Anterior cingulate cortex (tissue), 58 donors: ENCODE measurements at places on chromosomes 2 and 18.

DNA sequence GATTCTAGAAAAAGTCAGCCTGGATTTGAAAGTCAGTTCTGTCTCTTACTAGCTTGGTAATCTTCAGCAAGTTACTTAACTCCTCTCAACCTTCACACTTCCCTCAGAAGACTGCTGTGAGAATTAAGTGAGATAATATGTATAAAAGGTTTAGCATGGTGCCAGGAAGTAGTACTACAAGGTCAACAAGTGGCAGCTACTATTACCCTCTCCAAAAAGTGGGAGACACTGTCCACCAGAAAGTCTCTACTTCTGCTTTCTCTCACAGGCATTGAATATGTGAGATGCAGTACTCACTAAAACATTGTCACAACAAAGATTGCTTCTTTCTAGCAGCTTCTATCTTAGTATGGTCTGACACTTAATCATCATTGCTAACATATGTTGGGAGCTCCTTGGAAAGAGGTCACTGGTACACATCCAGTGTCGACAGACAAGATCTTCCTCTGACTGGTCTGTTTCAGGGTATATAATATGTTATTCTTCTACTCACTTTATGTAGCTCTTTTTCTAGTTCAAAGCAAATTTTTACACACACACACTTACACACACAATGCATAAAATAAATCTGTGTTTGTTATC, 47.9 kb downstream of the DOCK10 start:
- no peak for DNase-seq

DNA sequence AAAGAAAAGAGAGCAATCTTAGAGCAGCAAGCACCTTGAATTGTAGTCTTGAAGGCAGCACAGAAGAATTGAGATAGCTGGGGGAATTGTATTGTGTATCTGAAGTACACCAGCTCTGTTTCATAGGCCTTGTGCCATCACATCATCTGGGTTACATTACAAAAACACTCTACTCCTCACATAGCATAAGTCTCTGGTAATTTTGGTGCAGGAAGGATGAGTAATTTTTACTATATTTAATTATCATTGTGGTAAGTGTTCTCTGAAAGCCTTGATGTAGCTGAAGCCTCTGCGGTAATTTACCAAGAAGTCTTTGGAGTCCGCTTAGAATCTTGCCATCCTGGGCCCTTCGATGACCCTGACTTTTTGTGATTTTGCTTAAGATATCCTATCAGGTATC, 291.1 kb downstream of the ARHGAP15 start:
- DNase-seq: no peak

- DNase-seq: no peak
These were observed 18.9 kb upstream of the GREB1 start for GRCh38 chr2:11514904-11515303.

GRCh38 chr2:205822579-205822978, 140.3 kb downstream of the NRP2 start:
- DNase-seq: no peak

DNA sequence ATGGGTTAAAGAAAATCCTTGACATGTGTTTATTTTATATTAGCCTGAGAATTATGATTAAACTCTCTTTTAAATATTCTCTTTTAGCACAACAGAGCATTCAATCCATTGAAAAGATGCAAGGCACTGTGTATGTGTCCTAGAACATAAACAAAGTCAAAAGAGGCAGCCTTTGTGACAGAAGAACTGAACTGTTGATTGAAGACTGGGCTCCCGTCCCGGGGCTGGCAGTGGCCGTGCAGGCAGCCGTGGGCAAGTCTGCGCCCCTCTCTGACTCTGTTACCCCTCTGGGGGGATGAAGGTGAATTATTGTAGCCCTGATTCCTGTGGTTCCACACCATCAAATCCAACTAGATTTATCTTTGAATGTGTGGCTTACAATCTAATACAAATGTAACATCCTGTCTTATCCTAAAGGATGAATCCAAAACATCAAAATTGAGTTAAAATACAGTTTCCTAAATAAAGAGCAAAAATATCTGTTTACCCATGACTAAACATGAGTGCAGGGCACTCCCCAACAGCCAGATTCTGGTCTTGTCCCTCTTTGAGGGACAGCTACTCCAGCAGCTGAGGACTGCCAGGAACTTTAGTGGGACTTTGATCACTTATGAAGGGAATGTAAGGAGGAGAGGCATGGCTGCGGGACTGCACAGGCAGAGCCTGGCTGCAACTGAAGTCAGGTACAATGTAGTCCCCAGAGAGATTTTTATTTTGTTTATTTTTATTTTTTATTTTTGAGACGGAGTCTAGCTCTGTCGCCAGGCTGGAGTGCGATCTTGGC, 37.3 kb upstream of the SH3BP4 start:
- no peak for DNase-seq

GRCh38 chr2:197786010-197786877, 1.1 kb upstream of the BOLL start:
- no peak for DNase-seq

- no peak for DNase-seq
These were observed 796 bp upstream of the DYSF start for GRCh38 chr2:71452565-71452964.
